HFFc6 (cell line): ENCODE measurements at places on chromosomes 5 and 9.

DNA sequence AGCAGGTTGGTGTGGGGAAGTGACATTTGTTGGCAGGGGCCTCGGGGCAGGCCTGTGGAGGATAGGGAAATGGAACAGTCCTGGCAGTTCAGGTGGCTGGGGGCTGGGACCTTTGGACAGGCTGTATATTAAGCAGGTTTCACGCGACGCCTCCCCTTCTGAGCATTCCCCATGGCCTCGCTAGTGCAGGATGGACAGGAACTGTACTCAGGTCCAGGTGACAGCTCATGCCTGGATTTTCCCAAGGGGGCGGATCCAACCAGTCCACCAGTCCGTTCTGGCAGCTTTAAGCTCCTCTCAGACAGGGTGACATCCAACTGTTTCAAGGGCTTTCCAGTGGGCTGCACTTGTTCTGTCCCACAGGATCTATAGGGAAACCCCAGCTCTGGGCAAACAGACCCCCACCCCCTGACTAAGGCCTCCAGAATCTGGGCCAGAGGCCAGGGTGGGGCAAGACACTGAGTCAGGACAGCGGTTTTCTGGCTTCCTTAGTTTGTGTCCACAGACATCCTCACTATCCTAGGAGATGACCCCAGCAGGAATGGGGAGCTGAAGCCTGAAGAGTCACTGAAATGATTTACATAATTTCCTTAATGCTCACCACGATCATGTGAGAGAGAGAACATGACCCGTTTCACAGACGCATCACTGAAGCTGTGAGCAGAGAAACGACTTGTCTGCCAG lies 20.9 kb downstream of the CSF2 start:
- peak; percentile 98 for DNase-seq
- peaks cover 78% of the 10 kb centered on the region for H3K4me1 ChIP-seq
- peak overlapping the region; percentile 77 for H3K4me3 ChIP-seq
- no peaks in the 10 kb centered on the region for H3K36me3 ChIP-seq
- H3K27ac ChIP-seq = peak overlapping the region; percentile 98

DNA sequence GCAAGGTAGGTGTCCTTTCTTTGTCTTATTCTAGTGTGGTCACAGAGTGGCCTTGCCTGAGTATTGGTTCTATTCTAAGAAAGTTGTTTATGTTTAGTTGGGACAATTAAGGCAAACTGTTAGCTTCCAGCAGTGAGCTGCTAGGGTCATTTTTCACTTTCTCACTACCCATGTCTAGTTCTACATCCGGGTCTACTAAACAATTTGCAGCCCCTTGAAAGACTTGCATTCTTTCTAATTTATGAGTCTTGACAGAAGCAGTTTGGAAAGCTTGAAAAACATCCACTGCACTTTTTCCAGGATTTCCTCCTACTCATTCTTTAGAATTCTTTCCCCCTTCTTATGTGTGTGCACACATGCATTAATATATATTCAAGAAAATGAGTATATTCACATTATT lies 892.2 kb upstream of the ACO1 start:
- H3K36me3 ChIP-seq = peaks cover 3% of the 10 kb centered on the region; the same call in 1 of the 2 replicates
- H3K27ac ChIP-seq = no peak overlapping the region
- no peak overlapping the region for H3K4me3 ChIP-seq
- no peak for DNase-seq

DNA sequence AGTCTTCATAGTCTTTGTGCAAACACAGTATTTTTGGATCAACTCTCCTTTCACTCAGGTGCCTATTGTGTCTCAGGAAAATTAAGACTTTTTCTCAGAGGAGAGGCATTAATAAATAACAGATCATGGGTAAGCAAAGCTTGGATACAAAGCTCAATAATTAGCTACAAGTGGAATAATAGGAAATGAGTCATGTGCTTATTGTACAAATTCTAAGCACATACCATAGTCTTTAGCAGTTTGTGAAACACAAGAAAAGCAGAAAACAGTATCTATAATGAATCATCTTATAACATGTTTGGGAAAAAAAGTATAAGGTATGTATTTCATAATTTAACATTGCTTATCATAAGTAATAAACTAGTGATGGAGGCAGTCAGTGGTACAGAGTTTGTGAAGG lies 477.0 kb downstream of the CDH10 start:
- no peak overlapping the region for H3K27ac ChIP-seq
- H3K27me3 ChIP-seq = no peaks in the 10 kb centered on the region; the same call in 1 of the 2 replicates
- no peaks in the 10 kb centered on the region for H3K4me1 ChIP-seq
- H3K36me3 ChIP-seq = no peaks in the 10 kb centered on the region
- H3K4me3 ChIP-seq = no peak overlapping the region

- peaks cover 5% of the 10 kb centered on the region; the same call in 1 of the 2 replicates for H3K36me3 ChIP-seq
- no peak overlapping the region for H3K27ac ChIP-seq
- peaks cover 33% of the 10 kb centered on the region for H3K4me1 ChIP-seq
- H3K27me3 ChIP-seq = no peaks in the 10 kb centered on the region
- no peak overlapping the region for H3K4me3 ChIP-seq
- no peak for DNase-seq
Measured at GRCh38 chr5:145774442-145774841, 60.7 kb downstream of the PRELID2 start.

DNA sequence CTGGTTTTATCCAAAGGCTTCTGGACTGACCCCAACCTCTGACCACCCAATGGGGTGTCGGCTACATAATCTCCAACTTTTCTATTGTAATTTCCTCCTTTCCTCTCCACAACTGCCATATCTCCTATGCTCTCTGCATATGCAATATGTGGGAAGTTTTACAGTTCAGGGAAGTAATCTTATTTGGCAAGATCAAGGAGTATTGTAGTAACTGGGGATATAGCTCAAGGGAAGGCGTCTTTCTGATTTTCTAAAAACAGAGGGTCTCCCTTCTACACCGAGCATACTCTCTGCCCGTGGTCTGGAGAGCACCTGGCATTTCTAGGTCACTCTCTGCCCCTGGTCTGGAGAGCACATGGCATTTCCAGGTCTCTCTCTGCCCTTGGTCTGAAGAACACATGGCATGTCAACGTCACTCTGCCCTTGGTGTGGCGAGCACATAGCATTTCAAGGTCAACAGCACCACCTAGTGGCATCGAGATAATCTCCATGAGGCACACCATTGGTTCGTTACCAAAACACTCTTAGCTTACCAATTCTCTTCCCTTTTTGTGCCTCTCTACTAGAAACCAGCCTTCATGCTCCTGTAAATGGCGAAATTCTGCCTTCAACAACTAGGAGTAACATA lies 616.4 kb upstream of the NUDT12 start:
- H3K4me3 ChIP-seq = peak overlapping the region; percentile 69; the same call in 1 of the 2 replicates
- H3K27ac ChIP-seq = no peak overlapping the region
- peaks cover 12% of the 10 kb centered on the region; the same call in 1 of the 2 replicates for H3K4me1 ChIP-seq
- no peaks in the 10 kb centered on the region for H3K27me3 ChIP-seq

- H3K27me3 ChIP-seq = peaks cover 7% of the 10 kb centered on the region
- peak; percentile 92 for DNase-seq
- H3K36me3 ChIP-seq = peaks cover 16% of the 10 kb centered on the region; the same call in 1 of the 2 replicates
- H3K4me3 ChIP-seq = peak overlapping the region; percentile 73
- peaks cover 80% of the 10 kb centered on the region for H3K4me1 ChIP-seq
Measured at GRCh38 chr9:37943345-37944265, 39.7 kb upstream of the SLC25A51 start.

- H3K27me3 ChIP-seq = no peaks in the 10 kb centered on the region; the same call in 1 of the 2 replicates
- H3K36me3 ChIP-seq = no peaks in the 10 kb centered on the region
Measured at GRCh38 chr5:134503937-134504437, 21.5 kb upstream of the JADE2 start.

- H3K36me3 ChIP-seq = no peaks in the 10 kb centered on the region
- no peak overlapping the region for H3K27ac ChIP-seq
- H3K4me3 ChIP-seq = no peak overlapping the region
- DNase-seq = no peak
- H3K27me3 ChIP-seq = peaks cover 2% of the 10 kb centered on the region; the same call in 1 of the 2 replicates
Measured at GRCh38 chr9:73179589-73179988, 27.9 kb downstream of the ANXA1 start.

DNA sequence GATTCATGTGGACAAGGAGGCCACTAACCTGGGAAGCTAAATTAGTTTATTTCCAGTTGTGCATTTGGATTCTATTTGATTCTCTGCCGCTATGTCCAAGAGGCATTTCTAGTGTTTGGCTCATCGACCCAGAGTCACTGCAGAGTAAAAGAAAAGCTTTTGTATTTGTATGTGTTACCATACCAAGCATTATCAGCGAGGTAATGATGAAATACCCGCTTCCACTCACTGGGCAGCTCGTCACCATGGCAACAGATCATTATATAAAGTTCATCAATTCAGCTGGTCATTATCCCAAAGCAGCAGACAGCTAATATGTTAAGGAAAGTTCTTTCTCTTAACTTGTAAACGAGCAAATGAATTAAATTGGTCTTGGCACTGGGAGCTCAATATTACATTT lies 380.3 kb downstream of the SEMA5A start:
- peaks cover 42% of the 10 kb centered on the region for H3K4me1 ChIP-seq
- peaks cover 14% of the 10 kb centered on the region for H3K36me3 ChIP-seq
- H3K27ac ChIP-seq = no peak overlapping the region
- no peak for DNase-seq
- no peaks in the 10 kb centered on the region; the same call in none of the 2 replicates for H3K27me3 ChIP-seq

GRCh38 chr5:115930630-115931337 lies 31.5 kb upstream of the LVRN start:
- no peak overlapping the region for H3K27ac ChIP-seq
- no peaks in the 10 kb centered on the region; the same call in 1 of the 2 replicates for H3K4me1 ChIP-seq
- no peak overlapping the region for H3K4me3 ChIP-seq
- H3K27me3 ChIP-seq = no peaks in the 10 kb centered on the region
- no peak for DNase-seq

- H3K4me1 ChIP-seq = no peaks in the 10 kb centered on the region
- no peaks in the 10 kb centered on the region for H3K27me3 ChIP-seq
- H3K27ac ChIP-seq = no peak overlapping the region
- no peak overlapping the region for H3K4me3 ChIP-seq
- no peaks in the 10 kb centered on the region for H3K36me3 ChIP-seq
Measured at GRCh38 chr9:8905731-8906130, 1106.2 kb upstream of the DMAC1 start.

DNA sequence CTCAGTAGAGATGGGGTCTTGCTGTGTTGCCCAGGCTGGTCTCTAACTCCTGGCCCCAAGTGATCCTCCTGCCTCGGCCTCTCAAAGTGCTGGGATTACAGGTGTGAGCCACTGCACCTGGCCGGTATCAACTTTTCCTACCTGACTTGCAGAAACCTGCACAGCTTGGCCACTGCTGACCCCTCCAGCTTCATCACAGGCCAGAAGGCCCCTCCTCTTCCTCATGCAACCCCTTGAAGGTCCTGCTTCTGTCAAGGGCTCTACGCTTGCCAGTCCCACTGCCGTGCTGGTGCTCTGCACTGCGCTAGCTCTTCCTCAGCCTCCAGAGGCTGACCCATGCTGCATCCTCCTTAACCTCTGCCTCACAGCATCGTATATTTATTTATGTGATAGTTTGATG lies 32.5 kb upstream of the RNU6ATAC start:
- peaks cover 32% of the 10 kb centered on the region for H3K27me3 ChIP-seq
- H3K36me3 ChIP-seq = no peaks in the 10 kb centered on the region
- DNase-seq = no peak
- H3K4me3 ChIP-seq = no peak overlapping the region
- no peak overlapping the region for H3K27ac ChIP-seq

GRCh38 chr5:994272-994607 lies 14.4 kb upstream of the NKD2 start:
- peaks cover 41% of the 10 kb centered on the region for H3K27me3 ChIP-seq
- H3K36me3 ChIP-seq = no peaks in the 10 kb centered on the region
- H3K27ac ChIP-seq = no peak overlapping the region

GRCh38 chr5:131914472-131914871 lies 31.0 kb downstream of the MEIKIN start:
- H3K4me3 ChIP-seq = no peak overlapping the region
- H3K27ac ChIP-seq = no peak overlapping the region

- H3K4me3 ChIP-seq = no peak overlapping the region
- H3K36me3 ChIP-seq = peaks cover 13% of the 10 kb centered on the region
- peaks cover 20% of the 10 kb centered on the region for H3K27me3 ChIP-seq
- H3K27ac ChIP-seq = no peak overlapping the region
- peaks cover 6% of the 10 kb centered on the region for H3K4me1 ChIP-seq
Measured at GRCh38 chr5:1312206-1312605, 17.3 kb upstream of the TERT start.

- no peak overlapping the region for H3K4me3 ChIP-seq
- peaks cover 31% of the 10 kb centered on the region for H3K4me1 ChIP-seq
- H3K27me3 ChIP-seq = peaks cover 15% of the 10 kb centered on the region
- no peak for DNase-seq
- H3K27ac ChIP-seq = peak overlapping the region; percentile 89; the same call in 1 of the 2 replicates
Measured at GRCh38 chr9:133710661-133711427, 27.3 kb downstream of the SARDH start.

DNA sequence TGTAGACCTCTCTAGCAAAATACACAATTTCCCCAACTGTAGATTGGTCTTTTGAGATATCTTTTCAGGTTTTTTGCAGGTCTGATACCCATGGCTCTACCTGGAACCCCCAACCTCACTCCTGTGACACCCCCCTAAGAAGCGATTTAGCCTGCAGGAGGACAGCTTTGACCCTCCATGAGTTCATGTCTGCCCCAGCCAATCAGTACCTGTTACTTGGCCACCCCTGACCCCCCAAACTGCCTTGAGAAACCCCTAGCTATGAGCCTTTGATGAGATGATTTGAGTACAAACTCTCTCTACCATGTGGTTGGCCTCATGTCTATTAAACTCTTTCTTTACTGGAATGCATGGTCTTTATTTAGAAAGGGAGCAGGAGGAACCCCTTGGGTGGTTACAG lies 25.7 kb downstream of the ABO start:
- no peaks in the 10 kb centered on the region for H3K36me3 ChIP-seq
- no peak overlapping the region for H3K4me3 ChIP-seq
- no peak overlapping the region for H3K27ac ChIP-seq
- H3K4me1 ChIP-seq = no peaks in the 10 kb centered on the region
- DNase-seq = no peak
- H3K27me3 ChIP-seq = peaks cover 37% of the 10 kb centered on the region

DNA sequence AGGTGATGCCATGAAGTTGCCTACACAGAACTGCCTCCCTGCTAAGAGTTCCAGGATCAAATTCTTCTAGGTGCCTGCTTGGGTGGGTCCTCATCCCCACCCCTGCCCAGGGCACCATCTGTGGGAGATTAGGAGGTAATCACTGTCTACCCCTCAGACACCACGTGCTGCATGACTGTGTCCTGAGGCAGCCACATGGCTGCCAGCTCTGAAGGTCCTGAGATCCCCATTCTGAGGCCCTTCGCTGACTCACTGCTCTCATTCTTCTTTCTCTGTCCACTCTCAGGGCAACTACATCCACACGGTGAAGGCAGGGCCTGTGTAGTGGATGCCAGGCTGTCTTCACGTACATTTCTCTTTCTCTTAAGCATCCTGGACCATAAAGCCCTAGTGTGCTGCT lies 222.9 kb upstream of the ANKRD55 start:
- H3K36me3 ChIP-seq = no peaks in the 10 kb centered on the region
- H3K27ac ChIP-seq = peak overlapping the region; percentile 61
- peak overlapping the region; percentile 19; the same call in 1 of the 2 replicates for H3K4me3 ChIP-seq
- peaks cover 48% of the 10 kb centered on the region for H3K4me1 ChIP-seq

DNA sequence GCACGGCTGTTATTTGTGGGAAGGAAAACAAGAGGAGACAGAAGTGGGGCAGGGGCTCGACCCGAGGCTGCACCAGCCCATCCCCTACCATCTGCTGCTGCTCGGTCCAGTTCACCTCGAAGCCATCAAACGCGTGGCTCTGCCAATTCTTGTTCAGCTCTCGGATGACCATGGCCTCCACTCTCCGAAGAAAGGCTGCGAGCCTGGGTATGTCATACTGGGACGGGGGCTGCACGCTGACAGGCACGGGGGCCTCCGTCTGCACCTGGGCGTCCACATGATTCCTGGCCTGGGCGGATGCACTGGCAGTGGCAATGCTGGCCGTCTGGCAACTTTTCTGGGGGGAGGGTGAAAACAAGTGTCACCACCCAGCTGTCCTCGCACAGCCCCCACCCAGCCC lies 16.0 kb downstream of the DYNC2I2 start:
- H3K27me3 ChIP-seq = no peaks in the 10 kb centered on the region; the same call in 1 of the 2 replicates
- H3K36me3 ChIP-seq = no peaks in the 10 kb centered on the region
- peaks cover 26% of the 10 kb centered on the region for H3K4me1 ChIP-seq
- no peak overlapping the region for H3K4me3 ChIP-seq
- no peak for DNase-seq

GRCh38 chr5:76488969-76489368 lies 85.9 kb downstream of the IQGAP2 start:
- no peaks in the 10 kb centered on the region for H3K4me1 ChIP-seq
- H3K36me3 ChIP-seq = no peaks in the 10 kb centered on the region
- H3K4me3 ChIP-seq = no peak overlapping the region
